Fibroblast of skin of scalp (primary cell): ENCODE measurements at places on chromosomes 2 and 18.

GRCh38 chr2:71880846-71881610 is 266.6 kb downstream of the CYP26B1 start:
- DNase-seq: peak; percentile 30

DNA sequence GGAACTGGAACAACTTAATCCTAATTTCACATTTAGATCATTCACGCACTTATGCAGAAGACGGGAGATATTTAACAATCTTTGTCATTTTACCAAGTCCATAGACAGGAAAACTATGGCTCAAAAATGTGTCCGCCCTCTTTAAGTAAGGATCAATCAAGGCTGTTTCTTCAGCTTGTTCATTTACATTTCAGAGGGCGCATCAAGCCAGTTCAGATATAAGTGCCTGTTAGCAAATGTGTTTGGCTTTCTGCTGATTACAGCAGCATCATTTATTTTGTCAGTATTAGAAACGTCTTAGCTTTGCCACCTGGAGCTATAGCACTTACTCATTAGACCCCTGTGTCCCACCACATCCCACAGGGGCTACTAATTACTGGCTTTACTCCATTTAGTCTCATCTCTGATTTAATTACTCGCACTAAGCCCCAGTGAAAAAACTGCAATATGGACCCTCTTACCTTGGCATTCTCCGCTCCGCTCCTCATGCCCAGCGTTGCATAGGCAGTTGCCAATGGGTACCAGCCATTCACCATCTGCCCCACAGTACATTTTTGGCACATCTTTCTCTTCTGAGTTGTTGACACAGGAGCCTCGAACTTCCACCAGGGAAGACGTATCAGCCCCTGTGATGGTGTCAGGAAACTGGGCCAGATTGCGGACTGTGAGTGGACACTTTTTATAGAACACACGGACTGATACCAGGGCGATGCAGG is 8.7 kb downstream of the EPHA4 start:
- no peak for DNase-seq

DNA sequence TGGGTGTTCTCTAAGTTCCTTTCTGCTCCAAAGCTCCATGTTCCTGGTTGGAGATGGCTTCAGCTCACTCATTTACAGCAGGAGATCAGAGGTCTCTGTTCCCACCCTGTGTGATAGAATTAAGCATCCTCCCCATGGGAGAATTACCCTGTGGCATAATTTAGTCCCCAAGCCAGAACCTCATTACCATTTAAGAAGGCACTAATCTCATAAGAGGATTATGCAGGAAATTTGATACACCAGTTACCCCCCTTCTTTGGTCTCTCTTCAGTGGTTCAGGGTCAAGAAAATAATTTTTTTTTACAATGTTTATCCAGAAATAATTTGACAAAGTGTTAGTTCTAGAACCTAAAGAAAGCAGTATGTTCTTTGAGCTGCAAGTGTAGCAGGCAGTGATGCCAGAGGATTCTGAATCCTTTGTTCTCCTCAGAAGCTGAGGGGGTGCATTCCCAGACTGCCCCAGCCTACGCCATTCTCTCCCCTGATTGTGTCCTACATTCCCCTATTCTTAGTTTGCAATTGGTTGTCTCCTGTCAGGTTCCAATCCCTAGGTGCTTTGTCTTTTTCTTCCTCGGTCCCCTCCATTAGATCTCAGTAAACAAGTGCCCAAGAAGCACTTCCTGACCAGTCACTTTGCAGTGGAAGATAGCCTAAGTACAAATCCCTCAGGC is 163.6 kb downstream of the PRKCE start:
- no peak for DNase-seq

- no peak for DNase-seq
Observed at GRCh38 chr2:20599861-20600461, 50.9 kb downstream of the HS1BP3 start.

DNA sequence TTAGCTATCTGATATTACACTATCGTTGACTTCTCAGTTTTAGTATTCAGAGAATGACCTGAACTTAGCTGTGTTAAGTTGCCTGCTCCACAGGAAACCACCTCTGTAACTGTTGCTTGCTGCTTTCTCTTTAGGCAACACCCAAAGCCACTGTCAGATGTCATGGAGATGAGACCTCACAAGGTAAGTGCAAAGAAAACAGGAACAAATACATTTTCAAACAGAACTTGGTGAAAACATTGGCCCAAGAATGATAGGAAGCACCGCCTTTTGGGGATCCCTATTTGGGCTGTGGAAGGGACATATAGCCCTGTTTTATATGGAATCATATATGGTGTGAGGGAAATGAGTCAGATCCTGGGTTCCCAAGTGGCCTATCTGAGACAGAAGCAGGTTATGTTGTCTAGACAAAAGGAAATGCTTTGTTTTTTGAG is 143.4 kb downstream of the UBE2E3 start:
- DNase-seq: peak; percentile 64

DNA sequence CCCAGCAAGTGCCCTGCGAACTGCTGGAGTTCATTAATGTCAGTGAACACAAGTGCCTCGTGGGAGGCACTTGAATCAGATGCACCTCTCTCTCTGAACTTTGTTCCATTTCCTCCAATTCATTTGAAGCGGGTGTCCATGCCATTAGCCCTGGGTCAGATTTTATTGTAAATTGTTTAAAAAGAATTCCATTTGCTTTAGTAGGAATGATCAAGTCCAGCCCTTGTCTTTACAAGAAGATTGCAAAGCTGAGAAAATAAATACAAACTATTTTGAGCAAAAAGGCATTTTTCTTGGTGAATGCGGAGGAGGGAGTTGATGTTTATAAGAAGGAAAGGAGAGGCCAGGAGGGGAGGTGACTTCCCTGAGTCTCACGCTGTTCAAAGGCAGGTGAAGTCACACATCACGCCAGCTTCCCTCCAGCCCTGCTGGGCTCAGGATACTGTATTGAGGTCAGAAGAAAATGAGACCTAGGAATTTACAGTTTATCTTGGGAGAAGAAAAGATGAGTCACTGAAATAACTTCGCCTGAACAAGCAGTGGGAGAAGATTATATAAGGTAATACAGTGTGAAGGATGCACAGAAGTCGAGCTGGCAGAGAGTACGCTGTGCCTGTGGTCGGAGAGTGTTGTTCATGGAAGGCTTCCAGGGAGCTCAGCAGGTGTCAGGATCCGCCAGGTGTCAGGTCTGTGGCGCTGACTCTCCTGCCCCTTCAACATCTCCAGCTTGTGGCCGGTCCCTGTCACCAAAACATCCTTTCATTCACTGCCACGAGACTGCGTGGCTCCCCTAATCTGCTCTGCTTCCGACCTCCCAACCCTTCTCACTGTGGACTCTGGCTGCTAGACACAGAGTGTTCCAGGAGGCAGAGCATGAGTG is 36.5 kb downstream of the EFR3B start:
- peak; percentile 56 for DNase-seq

GRCh38 chr18:59276047-59276446 is 2.8 kb upstream of the RAX start:
- no peak for DNase-seq

GRCh38 chr2:226971770-226972169 is 135.9 kb downstream of the RHBDD1 start:
- DNase-seq: no peak

- DNase-seq: no peak
Observed at GRCh38 chr2:230668939-230669303, 43.7 kb upstream of the CAB39 start.

DNA sequence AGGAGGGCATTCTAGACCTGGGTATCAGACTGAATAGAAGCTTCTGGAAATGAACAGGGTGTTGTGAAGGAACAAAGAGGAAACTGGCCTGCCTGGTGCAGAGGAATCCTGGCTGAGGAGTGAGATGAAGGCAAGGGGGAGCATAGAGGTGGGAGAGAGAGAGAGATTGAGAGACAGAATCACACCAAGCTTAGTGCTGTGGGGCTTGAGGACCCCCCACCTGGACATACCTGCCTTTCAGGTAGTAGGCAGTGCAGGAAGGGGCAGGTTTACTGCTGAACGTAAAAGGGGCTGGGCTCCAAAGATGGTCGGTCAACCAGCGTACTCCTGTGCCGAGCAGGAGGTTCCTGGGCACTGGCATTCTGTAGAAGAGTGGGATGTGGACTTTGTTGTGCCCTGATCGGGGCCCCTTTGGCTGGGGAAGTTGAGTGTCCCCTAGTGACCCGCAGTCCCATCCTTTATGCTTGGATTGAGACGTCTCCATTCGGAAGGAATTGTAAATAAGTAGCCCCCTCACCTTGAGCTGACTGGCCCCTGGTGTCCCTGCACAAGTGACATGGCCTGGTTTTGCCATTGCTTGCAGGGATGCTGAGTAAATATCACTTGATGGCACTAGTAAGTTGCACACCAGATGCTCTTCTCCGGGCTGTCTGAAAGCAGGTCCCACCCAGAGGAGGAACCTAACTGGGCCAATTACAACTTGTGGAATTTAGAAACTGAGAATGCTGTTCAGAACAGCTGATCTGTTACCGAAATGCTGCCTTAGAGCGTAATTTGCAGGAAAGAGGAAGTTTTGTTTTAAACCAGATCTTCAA is 1.4 kb downstream of the UBE2F start:
- DNase-seq: peak; percentile 67

DNA sequence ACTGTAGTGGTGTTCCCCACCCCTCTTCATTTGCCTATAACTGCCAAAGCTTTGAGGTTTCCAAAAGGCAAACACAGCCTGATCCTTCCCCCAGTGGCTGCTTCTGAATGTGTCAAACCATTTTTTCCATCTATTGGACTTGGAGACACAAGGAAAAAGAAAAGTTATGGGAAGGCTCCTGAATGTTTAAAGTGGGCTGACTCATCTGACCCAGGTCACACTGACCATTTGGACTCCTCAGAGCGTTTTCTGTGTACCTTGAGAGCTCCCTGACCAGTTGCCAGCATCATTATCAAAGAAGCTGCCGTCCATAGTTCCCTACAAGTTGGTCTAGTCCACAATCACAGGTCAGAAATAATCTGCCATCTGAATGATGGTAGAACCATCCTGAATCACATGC is 123.4 kb upstream of the COL3A1 start:
- no peak for DNase-seq

DNA sequence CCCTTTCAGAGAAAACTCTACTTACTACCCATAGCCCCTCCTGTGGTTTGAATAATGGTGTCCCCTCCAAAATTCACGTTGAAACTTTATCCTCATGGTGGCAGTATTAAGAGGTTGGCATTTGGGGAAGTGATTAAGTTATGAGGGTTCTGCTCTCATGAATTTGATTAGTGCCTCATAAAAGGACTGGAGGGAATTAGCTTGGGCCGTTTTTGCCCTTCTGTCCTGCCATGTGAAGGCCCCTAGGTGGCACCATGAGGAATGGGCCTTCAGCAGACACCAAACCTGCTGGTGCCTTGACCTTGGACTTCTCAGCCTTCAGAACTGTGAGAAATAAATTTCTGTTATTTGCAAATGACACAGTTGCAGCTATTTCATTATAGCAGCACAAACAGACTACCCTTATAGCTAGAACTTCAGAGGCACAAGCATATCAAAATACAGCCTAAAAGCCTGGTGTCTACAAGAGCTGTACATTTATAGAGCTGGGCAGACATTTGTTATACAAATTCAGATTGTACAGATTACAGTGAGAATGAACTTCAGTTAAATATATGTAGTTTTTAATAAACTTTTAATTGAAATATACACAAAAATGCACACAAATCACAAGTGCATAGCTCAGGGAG is 2.6 kb upstream of the PTPN2 start:
- peak; percentile 18 for DNase-seq

GRCh38 chr18:54530285-54530684 is 60.8 kb upstream of the DYNAP start:
- DNase-seq: no peak

GRCh38 chr18:12059334-12060181 is 34.1 kb upstream of the ANKRD62 start:
- no peak for DNase-seq

- DNase-seq: peak; percentile 49
Observed at GRCh38 chr18:12233378-12233777, 20.8 kb upstream of the CIDEA start.

DNA sequence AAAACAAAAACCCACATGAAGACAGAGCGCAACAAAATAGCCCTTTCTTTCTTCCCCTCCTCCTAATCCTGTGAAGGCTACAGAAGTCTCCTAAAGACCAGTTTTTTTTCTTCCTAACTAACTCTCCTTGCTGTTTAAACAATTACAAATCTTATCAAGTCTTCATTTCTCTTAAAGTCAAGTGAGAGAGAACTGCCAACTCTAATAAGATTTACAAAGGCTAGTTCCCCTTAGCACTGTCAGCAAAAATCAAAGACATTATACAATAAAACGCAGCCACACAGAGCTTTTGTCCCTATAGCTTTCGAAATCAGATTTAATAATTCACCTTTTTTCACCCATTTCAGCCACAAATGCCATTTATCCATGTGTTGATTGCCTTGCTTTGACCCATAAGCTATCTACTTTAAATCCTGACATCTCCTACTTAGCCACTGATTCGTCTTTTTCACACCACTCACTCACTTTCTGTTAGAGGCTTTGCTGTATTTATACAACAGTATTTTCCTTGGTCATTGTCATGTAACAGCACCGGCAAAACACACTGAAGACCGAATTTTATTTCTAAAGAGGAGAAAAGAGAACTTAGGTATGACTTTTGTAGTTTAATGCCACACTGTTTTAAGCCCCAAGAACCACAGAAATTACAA is 5.9 kb downstream of the NRXN1 start:
- DNase-seq: no peak

- DNase-seq: no peak
Observed at GRCh38 chr2:172084395-172084644, 987 bp upstream of the DLX1 start.

GRCh38 chr2:75561566-75562512 is 1.1 kb upstream of the EVA1A start:
- no peak for DNase-seq

GRCh38 chr2:161133366-161133765 is 26.9 kb upstream of the TANK start:
- DNase-seq: no peak
